Lung (tissue), 17 donors: ENCODE measurements at places on chromosomes 6 and 20. TPM values are rescaled to one million over a fixed set of nuclear protein-coding genes. Genes with fewer than 3 reads are reported as not detected.
A peak's percentile ranks its signal among the peaks of the same experiment; 100 is the strongest.

DNA sequence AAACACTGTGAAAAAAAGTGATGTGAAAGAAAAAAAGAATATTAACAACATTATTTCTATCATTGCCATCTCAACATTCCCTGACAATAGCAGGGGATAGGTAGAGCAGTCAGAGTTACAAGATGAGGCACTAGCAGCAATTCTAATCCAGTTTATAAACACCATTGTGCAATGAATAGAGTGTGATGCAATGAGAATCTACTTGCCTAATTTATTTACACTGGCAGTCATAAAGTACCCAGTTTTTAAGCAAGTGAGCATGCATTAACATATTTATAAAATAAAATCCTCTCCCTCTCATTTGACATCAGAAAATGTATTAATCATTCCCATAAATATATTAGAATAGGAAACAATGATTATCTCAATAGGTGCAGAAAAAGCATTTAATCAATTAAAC is 2.5 kb upstream of the MANEA start:
- no peaks in the 10 kb centered on the region for H3K4me1 ChIP-seq
- peak; percentile 75 for DNase-seq
- no peaks in the 10 kb centered on the region for H3K36me3 ChIP-seq
- no peaks in the 10 kb centered on the region for H3K27me3 ChIP-seq

SMLR1 gene
- total RNA-seq = not detected

- peak overlapping the region; percentile 76 for H3K27ac ChIP-seq
- peak; percentile 85 for DNase-seq
- H3K4me3 ChIP-seq = no peak overlapping the region
- no peaks in the 10 kb centered on the region for H3K27me3 ChIP-seq
Measured at GRCh38 chr20:33909331-33909921, 84.3 kb upstream of the RALY start.

LRRC1 gene
- 19.9 TPM for total RNA-seq

GRCh38 chr6:79863566-79863965 is 83.8 kb downstream of the ELOVL4 start:
- no peak overlapping the region for H3K27ac ChIP-seq
- no peak for DNase-seq
- H3K4me3 ChIP-seq = no peak overlapping the region
- no peaks in the 10 kb centered on the region for H3K36me3 ChIP-seq
- H3K27me3 ChIP-seq = no peaks in the 10 kb centered on the region

TRIM40 gene
- total RNA-seq = 0.20 TPM

GRCh38 chr6:41560431-41561192 is 14.4 kb downstream of the FOXP4 start:
- no peaks in the 10 kb centered on the region for H3K27me3 ChIP-seq
- H3K36me3 ChIP-seq = peaks cover 3% of the 10 kb centered on the region
- DNase-seq = peak; percentile 70
- no peaks in the 10 kb centered on the region for H3K4me1 ChIP-seq
- peak overlapping the region; percentile 43 for H3K4me3 ChIP-seq

DNA sequence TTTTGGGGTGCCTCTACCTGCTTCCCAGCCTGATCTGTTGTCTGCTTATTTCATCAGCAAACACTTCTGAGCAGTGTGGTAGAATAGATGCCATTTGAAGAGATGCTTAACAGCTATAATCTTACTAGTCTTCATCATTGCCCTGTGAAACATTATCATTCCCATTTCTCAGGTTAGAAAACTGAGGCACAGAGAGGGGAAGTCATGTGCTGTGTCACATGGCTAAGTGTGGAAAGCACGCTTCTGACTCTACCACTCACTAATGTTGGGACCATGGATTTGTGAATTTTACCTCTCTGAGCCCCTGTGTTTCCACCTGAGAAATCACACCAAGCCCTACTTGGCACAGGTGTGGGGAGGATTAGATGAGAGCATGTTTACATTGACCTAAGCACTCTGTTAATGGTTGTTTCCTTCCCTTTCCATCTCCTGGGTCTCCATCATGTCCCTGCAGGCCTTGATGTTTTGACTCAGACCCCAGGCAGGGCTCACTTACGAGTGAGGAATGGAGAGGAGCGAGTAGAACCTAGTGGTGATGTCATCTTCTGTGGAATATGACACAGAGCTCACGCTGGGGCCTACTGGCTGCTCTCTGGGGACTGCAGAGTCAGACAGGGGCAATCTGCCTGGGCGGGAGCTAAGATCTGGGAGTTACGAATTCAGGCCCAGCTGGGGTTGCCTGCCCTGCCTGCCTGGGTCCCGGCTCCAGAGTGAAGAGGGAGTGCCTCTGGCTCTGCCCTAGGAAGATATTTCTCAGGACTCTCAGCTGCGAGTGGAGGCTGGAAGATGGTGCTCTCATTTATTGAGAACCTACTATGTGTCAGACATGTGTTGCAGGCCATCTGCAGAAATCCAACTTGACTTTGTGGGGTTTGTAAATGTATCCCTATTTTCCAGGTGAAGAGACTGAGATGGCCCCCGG is 64.3 kb downstream of the CDH22 start:
- no peaks in the 10 kb centered on the region for H3K4me1 ChIP-seq
- no peak overlapping the region for H3K27ac ChIP-seq
- H3K27me3 ChIP-seq = peaks cover 16% of the 10 kb centered on the region
- no peaks in the 10 kb centered on the region for H3K36me3 ChIP-seq
- H3K4me3 ChIP-seq = no peak overlapping the region

DNA sequence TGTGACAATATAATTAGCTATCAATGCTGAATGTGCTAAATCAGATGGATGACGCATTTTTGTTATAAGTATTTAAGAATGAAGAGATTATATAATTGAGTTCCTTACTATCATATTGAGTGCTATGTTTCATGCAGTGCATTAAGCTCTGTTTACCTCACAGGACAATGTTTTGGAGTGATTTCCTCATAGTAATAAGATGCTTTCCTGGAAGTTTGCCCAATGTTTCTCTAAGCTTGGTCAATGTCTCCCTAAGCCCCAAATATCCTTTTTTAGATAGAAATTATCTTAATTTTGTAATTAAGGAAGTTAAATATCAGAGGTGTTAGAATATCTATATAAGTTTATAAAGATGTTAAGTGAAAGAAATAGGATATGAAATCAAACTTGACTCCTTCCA is 489.6 kb downstream of the MMUT start:
- no peaks in the 10 kb centered on the region for H3K36me3 ChIP-seq
- H3K27me3 ChIP-seq = no peaks in the 10 kb centered on the region
- H3K4me3 ChIP-seq = no peak overlapping the region

GRCh38 chr20:38290829-38291814 is 12.8 kb upstream of the BPI start:
- H3K27ac ChIP-seq = no peak overlapping the region
- H3K4me1 ChIP-seq = peaks cover 23% of the 10 kb centered on the region
- no peaks in the 10 kb centered on the region for H3K36me3 ChIP-seq

HLA-C gene
- 1,234 TPM for total RNA-seq

DNA sequence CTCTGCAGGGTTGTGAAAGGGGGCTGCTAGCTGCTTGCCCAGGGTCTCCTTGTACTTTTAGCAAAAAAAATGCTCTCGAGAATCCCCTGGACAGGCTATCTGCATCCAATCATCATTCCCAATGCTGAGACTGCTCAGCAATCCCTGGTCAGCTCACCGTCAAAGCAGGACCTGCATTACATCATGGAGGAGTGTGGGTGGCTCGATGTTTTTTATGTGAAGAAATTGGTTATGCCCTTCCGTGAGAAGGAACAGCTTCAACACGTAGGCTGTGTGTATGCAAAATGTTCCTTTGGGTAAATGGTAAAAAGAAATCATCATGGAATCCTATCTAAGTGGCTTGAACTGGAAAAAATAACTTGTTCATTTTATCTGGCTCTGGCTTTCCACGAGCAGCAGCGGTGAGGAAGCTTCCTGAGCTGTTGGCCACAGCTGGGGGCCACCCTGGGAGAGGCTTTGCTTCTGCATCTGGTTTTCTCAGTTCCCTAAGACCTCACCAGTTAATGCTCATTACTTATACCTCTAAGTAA is 111.4 kb downstream of the FYN start:
- no peaks in the 10 kb centered on the region for H3K27me3 ChIP-seq
- no peak for DNase-seq
- no peak overlapping the region for H3K27ac ChIP-seq

DNA sequence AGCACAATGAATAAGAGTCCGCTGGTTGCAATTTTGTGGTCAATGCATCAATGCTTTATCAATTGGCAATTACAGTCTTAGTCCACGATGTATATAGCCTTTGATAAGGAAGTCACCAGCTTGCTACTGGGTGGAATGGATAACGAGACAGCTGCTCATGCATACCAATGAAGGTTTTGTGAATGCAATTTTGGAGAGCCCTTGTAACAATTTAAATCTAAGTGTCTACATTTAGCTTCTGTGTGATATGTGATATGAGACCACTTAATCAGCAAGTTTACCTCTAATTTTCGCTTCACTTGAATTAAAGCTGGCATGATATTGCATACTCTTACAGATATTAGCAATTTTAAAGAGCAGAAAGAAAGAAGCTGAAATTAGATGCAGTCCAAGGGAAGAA is 543.9 kb downstream of the RNF144B start:
- no peak for DNase-seq
- no peaks in the 10 kb centered on the region for H3K36me3 ChIP-seq
- no peaks in the 10 kb centered on the region for H3K27me3 ChIP-seq
- no peaks in the 10 kb centered on the region for H3K4me1 ChIP-seq
- H3K27ac ChIP-seq = no peak overlapping the region

- H3K27me3 ChIP-seq = no peaks in the 10 kb centered on the region
- H3K36me3 ChIP-seq = no peaks in the 10 kb centered on the region
- H3K27ac ChIP-seq = no peak overlapping the region
- no peaks in the 10 kb centered on the region for H3K4me1 ChIP-seq
- no peak for DNase-seq
Measured at GRCh38 chr6:84007871-84008270, 25.7 kb upstream of the MRAP2 start.

DNA sequence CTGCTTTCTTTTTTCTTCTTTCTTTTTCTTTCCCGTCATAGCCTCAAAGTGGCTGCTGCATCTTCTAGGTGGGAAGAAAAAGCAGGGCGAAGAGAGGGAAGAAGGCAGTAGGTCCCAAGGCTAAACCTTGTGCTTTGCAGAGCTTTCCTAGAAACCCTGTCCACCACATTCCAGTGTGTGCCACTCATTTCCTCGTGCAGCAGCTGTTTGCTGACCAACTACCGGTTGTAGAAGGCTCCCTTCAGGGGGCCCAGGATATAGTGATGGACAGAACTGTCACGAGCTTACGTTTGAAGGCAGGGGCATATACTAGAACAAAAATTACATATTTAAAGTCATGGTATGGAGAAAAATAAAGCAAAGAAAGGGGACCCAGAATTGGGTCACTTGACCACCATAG is 103.0 kb downstream of the SASH1 start:
- H3K4me1 ChIP-seq = peaks cover 11% of the 10 kb centered on the region
- H3K4me3 ChIP-seq = no peak overlapping the region
- no peak overlapping the region for H3K27ac ChIP-seq
- peaks cover 2% of the 10 kb centered on the region for H3K36me3 ChIP-seq
